ENCODE measurements at places on chromosomes 7 and 10. TPM values are rescaled to one million over a fixed set of nuclear protein-coding genes. Genes with fewer than 3 reads are reported as not detected.

DNA sequence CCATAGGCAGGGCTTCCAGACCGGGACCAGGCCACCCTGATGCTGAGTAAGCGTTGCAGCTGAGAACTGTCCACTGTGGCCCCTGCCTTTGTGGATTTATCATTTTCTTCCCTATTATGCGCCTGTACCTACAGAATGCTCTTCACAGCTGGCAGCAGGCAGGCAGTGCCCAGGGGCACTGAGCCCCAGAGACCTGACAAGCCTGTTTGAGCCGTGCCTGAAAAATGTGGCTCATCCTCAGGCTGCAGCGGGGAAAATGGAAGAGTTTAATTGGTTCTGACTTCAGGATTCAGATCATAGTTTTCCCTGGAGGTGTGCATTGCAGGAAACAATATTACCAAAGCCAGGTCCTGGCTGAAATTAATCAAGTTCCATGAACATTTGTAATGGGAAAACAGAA, 200.2 kb downstream of the ZNF438 start:
- no peaks in the 10 kb centered on the region for H3K36me3 ChIP-seq
- H3K4me3 ChIP-seq, result no peak overlapping the region
- no peak overlapping the region for H3K27ac ChIP-seq
- no peaks in the 10 kb centered on the region for H3K27me3 ChIP-seq
- no peaks in the 10 kb centered on the region for H3K4me1 ChIP-seq
- DNase-seq, result no peak

PCGF6 gene
- total RNA-seq, result 25.3 TPM

SOSTDC1 gene
- not detected for total RNA-seq

ZNF716 gene
- total RNA-seq, result not detected

- peaks cover 6% of the 10 kb centered on the region for H3K4me1 ChIP-seq
- no peak for DNase-seq
- H3K27ac ChIP-seq, result no peak overlapping the region
- H3K27me3 ChIP-seq, result peaks cover 60% of the 10 kb centered on the region
- H3K36me3 ChIP-seq, result no peaks in the 10 kb centered on the region
- H3K4me3 ChIP-seq, result peak overlapping the region; percentile 46
These were observed 1.6 kb downstream of the CHST15 start for GRCh38 chr10:124091646-124092249.

DNA sequence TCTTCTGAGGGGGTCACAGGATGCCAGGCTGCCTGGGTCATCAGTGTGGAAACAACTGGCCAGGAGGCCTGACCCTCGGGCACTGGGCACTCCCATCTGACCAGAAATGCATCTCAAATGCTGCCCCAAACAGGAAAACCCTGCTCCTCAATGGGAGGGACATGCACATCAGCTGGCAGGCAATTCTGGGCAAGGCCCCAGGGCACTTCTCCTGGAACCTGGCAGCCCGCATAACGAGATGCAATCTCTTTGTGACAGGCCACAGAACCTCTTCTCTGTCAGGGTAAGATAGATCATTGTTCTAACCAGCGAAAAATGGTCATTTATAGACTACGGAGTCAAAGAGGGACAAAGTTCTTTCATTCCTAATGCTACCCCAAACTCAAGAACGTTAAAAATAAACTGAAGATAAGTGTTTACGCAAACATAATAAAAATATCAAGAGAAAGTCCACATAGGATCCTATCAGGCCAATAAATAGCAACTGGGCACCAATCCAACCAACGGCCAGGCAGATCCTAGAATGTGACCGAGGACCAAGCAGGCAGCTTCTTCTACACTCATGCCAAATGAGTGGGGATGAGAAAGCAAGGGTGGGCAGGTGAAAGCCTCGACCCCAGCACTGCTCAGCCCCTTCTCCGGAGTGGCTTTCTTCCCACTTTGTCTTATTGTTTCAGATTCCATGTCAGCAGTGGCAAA, 212.3 kb downstream of the TCERG1L start:
- no peaks in the 10 kb centered on the region for H3K27me3 ChIP-seq
- H3K27ac ChIP-seq, result no peak overlapping the region
- no peak overlapping the region for H3K4me3 ChIP-seq
- H3K4me1 ChIP-seq, result no peaks in the 10 kb centered on the region

ELOVL3 gene
- total RNA-seq, result 0.44 TPM

MALSU1 gene
- total RNA-seq, result 92.6 TPM

DNA sequence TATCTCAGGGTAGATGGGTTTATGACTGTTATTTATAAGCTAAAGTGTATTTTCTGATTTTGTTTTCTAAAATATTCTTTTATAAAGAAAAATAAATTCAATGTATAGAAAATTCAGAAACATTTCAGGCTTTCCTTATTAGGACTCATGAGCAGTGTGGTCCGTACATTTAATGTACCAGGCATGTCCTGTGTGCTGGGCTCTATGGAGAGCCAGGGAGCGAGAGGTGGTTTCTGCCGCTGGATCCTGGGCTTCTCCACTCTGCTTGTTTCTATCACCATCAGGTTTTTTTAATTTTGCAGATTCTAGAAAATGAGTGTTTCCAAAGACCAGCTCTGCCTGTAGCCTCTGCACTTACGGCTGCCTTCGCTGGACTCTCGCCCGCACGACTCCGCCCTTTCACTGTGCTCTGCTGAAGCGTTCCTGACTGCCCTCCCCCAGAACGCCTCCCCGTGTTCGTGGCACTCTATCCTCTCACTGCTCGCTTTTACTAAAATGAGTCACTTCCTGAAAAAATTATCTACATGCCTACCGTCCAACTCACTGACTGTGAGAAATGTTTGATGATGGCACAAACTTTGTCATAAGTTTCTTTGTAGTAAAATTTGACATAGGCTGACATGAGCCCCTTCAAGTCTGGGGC, 188.5 kb downstream of the ZMYND11 start:
- H3K27ac ChIP-seq, result peak overlapping the region; percentile 59
- H3K4me1 ChIP-seq, result peaks cover 30% of the 10 kb centered on the region
- no peaks in the 10 kb centered on the region for H3K36me3 ChIP-seq
- peak; percentile 93 for DNase-seq
- H3K27me3 ChIP-seq, result no peaks in the 10 kb centered on the region
- peak overlapping the region; percentile 25 for H3K4me3 ChIP-seq

DNA sequence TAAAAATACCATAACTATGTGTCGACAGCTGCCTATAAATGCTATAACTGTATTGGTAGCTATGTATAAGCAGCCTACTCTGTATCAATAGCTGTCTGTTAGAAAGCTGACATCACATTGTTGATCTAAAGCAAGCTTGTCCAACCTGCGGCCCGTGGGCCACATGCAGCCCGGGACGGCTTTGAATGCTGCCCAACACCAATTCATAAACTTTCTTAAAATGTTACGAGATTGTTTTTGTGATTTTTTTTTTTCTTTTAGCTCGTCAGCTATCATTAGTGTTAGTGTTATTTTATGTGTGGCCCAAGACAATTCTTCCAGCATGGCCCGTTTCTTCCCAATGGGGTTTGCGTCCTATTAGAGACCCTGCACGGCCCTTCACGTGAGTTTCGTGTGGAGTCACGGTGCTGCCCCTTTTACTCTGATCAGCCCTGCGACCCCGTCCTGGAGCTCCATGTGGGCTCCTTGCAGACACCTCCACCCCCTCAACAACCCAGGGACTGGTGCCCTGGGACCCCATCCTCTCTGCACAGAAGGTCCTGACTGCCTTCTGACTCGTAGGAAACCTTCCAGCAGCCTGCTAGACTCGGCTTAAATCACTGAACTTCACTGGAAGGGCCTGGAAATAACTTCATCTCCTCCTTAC, 4.5 kb upstream of the PRKAR1B start:
- peaks cover 48% of the 10 kb centered on the region for H3K36me3 ChIP-seq
- no peak overlapping the region for H3K4me3 ChIP-seq
- no peaks in the 10 kb centered on the region for H3K4me1 ChIP-seq
- H3K27ac ChIP-seq, result no peak overlapping the region
- no peak for DNase-seq

POLR2J2 gene
- total RNA-seq, result 7.2 TPM

DNA sequence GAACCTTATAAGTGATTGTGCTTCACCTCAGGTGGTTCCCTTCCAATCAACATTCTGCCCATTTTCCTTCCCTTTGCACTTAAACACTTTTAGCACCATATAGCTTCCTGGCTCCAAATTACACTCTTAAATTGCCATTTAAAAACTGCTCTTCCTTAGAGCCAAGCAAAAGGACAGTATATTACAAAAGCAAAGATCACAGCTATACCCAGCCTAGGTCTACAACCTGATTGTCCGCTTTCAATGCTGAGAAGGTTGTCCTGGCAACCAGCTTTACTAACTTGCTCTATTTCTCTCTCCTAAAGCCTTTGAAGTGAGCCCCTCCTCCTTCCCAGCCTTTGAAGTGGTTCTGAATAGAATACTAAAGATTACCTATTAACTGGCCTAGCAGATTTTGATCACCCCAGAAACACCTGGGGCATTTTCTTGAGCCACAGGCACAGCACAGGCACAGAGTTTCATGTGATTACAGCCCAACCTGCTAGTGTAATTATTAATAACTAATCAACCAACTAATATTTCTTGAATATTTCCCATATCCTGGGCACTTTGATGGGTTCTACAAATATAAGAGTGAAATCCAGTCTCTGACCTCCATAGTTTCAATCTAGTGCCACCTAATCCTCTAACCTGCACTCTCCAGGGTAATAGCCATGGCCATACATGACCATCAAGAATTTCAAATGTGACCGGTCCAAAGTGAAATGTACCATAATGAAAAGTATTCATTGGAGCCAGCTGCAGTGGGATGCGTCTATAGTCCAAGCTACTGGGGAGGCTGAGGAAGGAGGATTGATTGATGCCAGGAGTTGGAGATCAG, 63.6 kb upstream of the TRIM24 start:
- H3K27me3 ChIP-seq, result no peaks in the 10 kb centered on the region
- H3K27ac ChIP-seq, result no peak overlapping the region
- no peak overlapping the region for H3K4me3 ChIP-seq
- no peaks in the 10 kb centered on the region for H3K36me3 ChIP-seq

TRIM24 gene
- 24.2 TPM for total RNA-seq

FAM25G gene
- not detected for total RNA-seq

GRCh38 chr7:157432541-157432956, 95.7 kb downstream of the DNAJB6 start:
- no peaks in the 10 kb centered on the region for H3K36me3 ChIP-seq
- no peak overlapping the region for H3K27ac ChIP-seq
- no peaks in the 10 kb centered on the region for H3K4me1 ChIP-seq
- peak; percentile 87 for DNase-seq
- peak overlapping the region; percentile 15 for H3K4me3 ChIP-seq
- H3K27me3 ChIP-seq, result peaks cover 8% of the 10 kb centered on the region

FAM24B gene
- total RNA-seq, result 8.0 TPM

DNA sequence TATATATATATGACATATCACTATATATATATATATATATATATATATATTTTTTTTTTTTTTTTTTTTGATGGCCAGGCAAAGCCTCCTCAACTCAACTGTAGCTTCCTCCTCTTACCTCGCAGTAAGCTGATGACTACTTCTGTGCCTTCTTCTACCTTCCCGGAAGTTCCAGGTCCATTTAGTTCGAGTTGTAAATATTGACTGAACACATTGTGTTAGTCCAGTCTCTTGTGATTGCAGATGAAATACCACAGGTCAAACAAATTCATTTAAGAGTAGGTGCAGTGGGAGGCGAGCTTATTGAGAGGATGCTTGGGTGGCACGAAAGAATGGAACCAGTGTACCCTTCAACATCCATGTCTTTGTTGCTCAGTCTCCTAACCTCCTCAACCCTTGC, 144.6 kb downstream of the ST7 start:
- DNase-seq, result no peak
- no peak overlapping the region for H3K4me3 ChIP-seq

- peaks cover 15% of the 10 kb centered on the region for H3K27me3 ChIP-seq
- no peak overlapping the region for H3K27ac ChIP-seq
- no peak overlapping the region for H3K4me3 ChIP-seq
- no peak for DNase-seq
These were observed 33.1 kb downstream of the AKR1B1 start for GRCh38 chr7:134425777-134426176.

DNA sequence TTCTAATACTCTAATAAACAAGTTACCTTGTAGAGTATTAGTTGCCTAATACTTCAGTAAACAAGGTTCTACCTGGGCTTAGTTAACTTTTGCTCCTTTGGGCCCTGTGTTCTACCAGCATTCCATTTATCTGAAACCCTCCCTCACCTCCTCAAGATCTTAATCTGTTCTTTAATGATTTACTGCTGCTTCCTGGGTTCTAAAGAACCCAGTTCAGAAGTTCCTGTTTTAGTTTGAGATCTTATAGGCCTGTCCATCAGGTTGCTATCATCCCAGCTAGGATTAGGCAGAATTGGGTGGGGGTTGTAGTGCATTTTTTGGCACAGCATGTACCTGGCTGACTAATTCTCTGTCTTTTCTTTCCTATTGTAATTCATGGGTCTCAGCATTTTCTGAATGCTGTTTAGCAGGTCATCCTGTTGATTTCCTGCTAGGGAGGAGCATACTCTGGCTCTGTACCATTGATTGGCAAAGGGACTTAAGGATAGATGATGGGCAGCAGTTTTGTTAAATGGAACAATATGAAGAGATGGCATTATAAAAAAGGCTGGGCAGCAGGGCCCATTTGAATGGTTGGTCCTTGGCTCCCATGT, 53.7 kb upstream of the TMEM248 start:
- H3K36me3 ChIP-seq, result no peaks in the 10 kb centered on the region
- no peaks in the 10 kb centered on the region for H3K4me1 ChIP-seq
- no peak overlapping the region for H3K4me3 ChIP-seq

IMPDH1 gene
- 74.4 TPM for total RNA-seq

DNA sequence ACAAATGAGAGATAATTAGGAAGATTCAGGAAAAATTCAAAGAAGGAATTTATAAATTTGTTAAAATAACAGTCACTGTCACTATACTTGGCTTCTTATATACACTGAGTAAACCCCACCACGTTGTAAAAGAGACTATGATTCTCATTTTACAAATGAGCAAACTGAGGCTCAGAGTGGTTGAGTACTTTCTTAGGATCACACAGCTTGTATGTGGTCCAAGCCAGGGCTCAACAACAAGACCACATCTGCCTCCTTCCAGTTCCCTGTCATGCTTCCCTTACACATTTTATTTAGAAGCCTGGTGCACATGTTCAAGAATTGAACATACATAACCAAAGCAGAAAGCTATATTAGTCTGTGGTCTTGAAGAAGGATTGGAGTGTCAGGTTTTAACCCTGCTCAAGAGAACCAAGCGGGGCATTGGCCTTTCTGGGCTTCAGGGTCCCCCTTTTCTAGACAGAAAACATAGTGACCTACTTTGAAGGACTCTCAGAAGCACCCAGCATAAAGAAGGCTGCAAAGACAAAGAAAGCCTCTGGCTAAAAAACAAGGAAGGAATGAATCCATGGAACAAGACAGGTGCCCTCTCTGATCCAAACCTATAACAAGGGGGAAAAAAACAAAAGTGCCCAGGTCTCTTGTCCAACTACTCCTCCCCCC, 846 bp downstream of the MRLN start:
- no peaks in the 10 kb centered on the region for H3K4me1 ChIP-seq
- H3K27me3 ChIP-seq, result no peaks in the 10 kb centered on the region
- no peak overlapping the region for H3K27ac ChIP-seq
- DNase-seq, result no peak
- no peak overlapping the region for H3K4me3 ChIP-seq
- H3K36me3 ChIP-seq, result no peaks in the 10 kb centered on the region

HIF1AN gene
- 57.6 TPM for total RNA-seq
